ENCODE measurements at places on chromosomes 11 and 22. TPM values are rescaled to one million over a fixed set of nuclear protein-coding genes. Genes with fewer than 3 reads are reported as not detected.

The APOC3 gene
- 9.2 TPM for polyA plus RNA-seq

The DCDC1 gene
- polyA plus RNA-seq: 6.9 TPM

The LINC01488 gene
- polyA plus RNA-seq: not detected

The NXPE4 gene
- not detected for polyA plus RNA-seq

The SERPIND1 gene
- polyA plus RNA-seq: 2.8 TPM

The KCNQ1 gene
- polyA plus RNA-seq: 9.1 TPM

The PRR5L gene
- 17.3 TPM for polyA plus RNA-seq

The IGLL5 gene
- polyA plus RNA-seq: not detected

The IL10RA gene
- polyA plus RNA-seq: 2.1 TPM

The TRIM6 gene
- 61.8 TPM for polyA plus RNA-seq

The OR52I2 gene
- 0.03 TPM for polyA plus RNA-seq
